GOT3 (cell line): ENCODE measurements at places on chromosomes 1 and 21.

- DNase-seq: no peak
Observed at GRCh38 chr1:226973898-226974543, 33.9 kb downstream of the COQ8A start.

- DNase-seq: no peak
Observed at GRCh38 chr1:36128905-36129206, 3.8 kb upstream of the COL8A2 start.

DNA sequence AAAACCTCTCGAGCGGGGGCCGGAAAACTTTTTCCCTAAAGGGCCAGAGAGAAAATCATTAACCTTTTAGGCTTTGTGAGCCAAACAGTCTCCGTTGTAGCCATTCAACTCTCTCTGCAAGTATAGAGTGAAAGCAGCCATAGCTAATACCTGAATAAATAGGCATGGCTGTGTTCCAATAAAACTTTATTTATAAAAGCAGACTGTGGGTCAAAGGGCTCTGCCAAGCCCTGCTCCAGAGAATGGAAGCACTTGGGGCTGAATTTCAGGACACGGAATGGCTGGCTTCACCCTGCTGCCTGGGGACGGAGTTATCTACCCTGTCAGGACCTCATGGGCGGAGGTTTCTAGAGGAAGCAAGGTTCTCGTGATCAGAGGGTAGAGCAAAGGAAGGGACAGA, 92.7 kb downstream of the CASZ1 start:
- DNase-seq: no peak

GRCh38 chr1:89929467-89930063, 65.3 kb upstream of the ZNF326 start:
- DNase-seq: no peak

GRCh38 chr1:179441501-179441900, 75.7 kb downstream of the AXDND1 start:
- DNase-seq: no peak

GRCh38 chr1:160546942-160547341, 23.9 kb upstream of the SLAMF6 start:
- no peak for DNase-seq

DNA sequence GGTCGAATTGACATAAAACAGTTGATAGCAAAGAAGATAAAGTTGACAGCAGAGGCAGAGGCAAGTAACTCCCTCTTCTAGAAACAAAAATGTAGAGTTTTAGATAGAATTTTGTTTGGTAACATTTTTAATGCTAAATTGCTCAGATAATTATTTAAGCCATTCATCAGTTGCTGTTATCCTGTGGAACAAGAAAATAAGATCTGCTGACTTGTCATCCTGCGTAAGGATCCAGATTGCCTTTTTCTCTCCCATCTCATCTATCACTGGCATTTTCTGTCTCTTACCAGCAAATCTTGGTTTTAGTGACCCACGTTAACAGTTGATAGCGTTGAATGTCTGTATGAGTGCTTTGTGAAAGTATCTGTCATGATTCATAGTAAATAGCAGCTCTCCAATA, 29.8 kb downstream of the SOAT1 start:
- DNase-seq: no peak

DNA sequence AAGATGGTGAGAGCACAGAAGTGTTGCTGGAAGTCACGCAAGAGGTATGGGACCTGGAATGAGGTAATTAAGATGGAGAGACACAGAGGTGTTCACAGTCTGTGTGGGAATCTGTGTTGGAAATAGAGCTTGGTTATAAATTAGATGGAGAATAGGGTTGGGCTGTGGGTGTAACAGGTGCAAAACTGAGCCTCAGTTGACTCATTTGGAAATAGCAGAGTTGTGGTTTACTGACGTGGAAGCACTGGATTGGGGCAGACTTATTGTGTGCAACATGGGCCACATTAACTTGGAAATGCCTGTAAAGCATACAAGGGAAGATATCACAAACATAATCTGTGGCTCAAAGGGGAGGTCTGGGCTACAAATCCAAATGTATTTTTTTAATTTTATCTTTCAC, 13.0 kb downstream of the CAMSAP2 start:
- DNase-seq: no peak

DNA sequence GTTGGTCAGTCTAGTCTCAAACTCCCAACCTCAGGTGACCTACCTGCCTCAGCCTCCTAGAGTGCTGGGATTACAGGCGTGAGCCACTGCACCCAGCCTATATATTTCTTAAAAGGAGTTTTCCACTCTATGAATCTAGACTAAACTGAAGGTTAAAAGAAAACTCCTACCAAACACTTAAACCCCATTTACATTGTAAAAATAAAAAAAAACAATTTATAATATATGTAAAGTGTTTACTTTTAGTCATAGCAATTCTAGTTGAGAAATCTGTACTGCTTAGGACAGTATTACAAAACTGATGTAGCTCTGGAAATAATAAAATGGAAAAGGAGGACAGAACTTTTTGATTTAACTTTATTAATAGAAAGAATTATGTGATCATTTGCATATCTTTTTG, 9.5 kb downstream of the ASB17 start:
- no peak for DNase-seq

GRCh38 chr1:178498896-178499675, 2.3 kb upstream of the CLEC20A start:
- no peak for DNase-seq

GRCh38 chr21:31252611-31253010, 91.5 kb downstream of the TIAM1 start:
- DNase-seq: no peak

DNA sequence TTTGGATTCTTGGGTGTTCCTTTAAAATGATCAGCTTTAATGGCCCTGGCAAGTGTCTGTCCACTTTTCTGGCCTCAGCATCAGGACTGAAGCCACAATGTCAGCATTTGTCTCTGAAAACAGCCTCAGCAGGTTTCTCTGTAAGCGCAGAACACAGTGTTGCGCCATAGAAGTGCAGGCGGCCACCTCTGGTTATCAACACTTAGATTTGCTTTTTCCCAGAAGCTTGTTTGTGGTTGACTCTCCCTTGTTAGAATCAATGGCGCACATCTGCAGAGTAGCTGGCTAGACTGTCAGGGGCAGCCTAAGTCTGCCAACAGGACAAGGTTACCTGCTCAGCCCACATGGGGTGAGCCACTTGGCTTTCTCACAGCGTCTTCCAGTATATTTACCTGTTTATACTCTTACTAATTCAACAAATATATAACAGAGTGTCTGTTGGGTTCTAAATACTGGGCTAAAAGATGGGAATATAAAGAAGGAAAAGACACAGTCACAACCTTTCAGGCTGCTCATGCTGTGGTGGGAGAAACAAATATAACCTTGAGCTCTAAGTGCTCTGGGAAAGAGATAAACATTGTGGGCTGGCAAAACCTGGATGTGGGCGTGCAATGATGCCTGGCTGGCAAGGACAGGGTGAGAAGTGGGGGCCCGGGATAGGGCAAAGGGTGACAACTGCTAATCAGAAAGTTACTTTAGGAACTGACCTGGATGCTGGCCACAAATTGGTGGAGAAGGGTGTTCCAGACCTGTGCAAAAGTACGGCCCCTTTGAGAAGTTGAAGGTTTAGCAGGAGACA, 149.3 kb upstream of the KIAA0040 start:
- DNase-seq: no peak

DNA sequence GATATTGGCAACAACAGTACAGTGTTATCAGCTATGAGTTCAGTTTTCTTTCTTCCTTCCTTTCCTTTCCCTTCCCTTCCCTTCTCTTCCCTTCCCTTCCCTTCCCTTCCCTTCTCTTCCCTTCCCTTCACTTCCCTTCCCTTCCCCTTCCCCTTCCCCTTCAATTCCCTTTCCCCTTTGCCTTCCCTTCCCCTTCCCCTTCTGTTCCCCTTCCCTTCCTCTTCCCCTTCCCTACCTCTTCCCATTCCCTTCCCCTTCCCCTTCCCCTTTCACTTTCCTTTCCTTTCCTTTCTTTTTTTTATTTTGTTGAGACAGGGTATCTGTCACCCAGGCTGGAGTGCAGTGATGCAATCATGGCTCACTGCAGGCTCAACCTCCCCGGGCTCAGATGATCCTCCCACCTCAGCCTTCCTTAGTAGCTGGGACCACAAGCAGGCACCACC, 72.3 kb upstream of the CAPZB start:
- DNase-seq: no peak

- no peak for DNase-seq
Observed at GRCh38 chr1:154742606-154743005, 127.5 kb downstream of the KCNN3 start.

DNA sequence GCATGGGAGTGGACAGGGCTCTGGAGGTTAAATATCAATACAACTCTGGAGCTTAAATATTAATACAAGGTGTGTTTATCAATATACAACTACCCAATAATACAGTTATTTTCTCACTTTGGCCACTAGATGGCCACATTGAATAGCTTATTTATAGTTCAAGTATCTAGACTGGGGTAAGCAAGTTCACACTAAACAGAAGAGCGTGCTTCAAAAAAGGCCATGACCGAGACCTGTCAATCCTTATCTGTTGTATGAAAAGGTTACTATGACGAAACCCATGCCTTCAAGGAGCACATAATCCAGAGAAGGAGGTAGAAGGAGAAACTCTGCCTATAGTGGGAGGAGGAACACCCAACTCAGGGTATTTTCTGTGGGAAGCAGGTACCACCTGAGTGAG, 29.1 kb downstream of the CHML start:
- no peak for DNase-seq

- peak; percentile 77 for DNase-seq
Observed at GRCh38 chr1:207963427-207964194, 52.7 kb upstream of the CD34 start.

DNA sequence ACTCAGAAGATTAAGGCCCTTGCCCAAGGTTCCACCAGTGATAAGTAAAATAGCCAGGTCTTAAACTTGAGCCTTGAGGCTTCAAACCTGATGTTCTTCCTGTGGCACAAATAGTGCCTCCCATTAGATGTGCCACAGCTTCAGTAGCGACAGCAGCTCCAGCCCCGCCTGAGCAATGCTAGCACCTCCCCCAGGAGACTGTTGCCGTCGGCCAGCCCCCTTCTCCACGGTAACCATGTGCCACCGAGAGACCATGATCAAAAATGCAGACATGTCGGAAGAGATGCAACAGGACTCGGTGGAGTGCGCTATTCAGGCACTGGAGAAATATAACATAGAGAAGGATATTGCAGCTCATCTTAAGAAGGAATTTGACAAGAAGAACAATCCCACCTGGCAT, 32.2 kb downstream of the KLHDC7A start:
- no peak for DNase-seq

DNA sequence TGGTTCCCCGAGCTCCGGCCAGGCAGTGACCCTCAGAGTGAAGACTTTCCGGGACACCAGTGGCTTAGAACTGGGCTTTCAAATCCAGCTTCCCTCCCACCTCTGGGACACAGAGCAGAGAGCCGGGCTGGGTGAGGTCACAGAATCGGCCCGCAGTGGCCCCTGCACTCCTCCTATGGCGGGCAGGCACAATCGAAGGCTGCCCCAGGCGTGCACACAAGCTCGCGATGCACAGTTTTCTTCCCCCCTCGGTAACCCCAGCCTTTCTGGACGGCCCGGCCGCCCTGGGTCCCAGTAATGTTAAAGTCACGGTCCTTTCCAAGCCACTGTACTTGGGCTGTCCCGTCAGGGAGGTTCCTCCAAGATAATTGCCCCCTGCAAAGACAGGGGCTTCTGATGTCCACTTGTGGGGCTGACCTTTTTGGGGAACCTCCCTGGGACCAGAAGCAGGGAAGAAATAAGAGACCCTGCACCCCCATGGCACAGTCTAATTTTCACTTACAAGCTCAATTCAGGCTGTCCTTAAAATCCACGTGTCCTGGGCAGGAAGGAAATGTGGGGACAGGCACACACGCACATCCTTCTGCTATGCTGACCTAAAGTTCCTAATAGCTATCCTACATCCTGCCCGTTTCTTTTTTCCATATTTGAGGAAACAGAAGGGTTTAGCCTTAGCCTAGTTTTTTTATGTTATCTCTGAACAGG, 13.7 kb downstream of the TFF3 start:
- no peak for DNase-seq

GRCh38 chr1:31978843-31979400, 34.7 kb upstream of the KHDRBS1 start:
- DNase-seq: no peak

DNA sequence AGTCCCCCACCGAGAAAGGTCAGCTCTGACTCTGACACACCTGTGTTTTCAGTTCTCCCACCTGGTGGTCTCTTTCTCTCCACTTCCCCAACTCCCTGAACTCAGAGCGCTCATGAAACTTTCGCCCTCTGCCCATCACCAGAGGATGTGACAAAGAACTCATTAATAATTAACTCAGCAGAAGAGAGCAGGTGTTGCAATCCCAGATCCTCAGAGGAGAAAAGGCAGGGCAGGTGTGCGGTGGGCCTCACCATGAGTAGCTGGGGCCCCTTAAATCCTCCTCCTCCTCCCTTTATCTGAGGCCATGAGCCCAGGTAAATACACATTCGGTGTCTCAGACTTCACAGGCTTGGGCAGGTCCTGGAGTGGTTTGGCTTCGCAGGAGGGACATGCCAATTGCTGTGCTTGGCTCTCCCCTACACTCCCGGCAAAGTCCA, 1.7 kb upstream of the LAMB3 start:
- no peak for DNase-seq

DNA sequence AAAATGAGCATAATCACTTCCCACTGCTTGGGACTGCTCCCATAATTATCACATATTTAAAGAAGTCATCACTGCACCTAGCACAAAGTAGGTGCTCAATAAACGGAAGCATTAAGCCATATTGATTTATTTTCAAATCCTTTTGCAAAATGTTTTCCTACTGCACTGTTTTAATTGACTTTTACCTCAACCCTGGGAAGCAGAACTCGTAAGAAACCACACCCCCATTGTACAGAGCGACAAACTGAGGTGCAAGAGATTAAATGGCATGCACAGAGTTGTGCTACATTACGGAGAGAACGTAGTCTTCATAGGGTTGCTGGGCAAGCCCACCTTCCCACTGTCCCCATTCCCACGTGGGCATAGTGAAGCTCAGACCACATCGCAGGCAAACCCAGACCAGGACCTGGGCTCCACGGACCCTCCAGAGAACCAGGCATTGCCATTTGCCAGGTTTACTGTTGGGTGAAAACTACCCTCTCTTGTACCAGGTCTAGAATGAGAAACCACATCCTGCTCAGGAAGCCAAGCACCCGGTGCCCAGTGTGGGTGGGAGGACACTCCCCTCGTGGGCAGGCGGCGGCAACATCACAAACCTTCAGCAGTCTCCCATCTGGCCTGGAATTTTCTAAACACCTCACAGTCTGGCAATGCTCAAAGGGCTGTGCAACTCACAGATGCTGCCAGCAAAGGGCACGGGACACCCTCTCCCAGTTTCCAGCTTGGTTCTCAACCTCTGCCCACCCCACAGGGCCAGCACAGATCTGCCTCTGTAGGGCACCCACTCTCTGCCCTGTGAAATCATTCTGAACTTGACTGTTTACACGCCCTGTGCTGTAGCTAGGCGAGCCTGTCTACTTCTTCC, 8.2 kb downstream of the IFFO2 start:
- no peak for DNase-seq

- DNase-seq: no peak
Observed at GRCh38 chr21:31624961-31625491, 34.5 kb upstream of the SOD1 start.

GRCh38 chr1:162385280-162385623, 3.7 kb downstream of the C1orf226 start:
- no peak for DNase-seq
